ENCODE measurements at places on chromosomes 4 and X. TPM values are rescaled to one million over a fixed set of nuclear protein-coding genes. Genes with fewer than 3 reads are reported as not detected.

Gene PNMA6A
- 0.29 TPM for total RNA-seq

Gene GAGE1
- total RNA-seq: not detected

Gene CXCL3
- total RNA-seq: 19.7 TPM

Gene ANXA10
- total RNA-seq: 5.9 TPM

Gene DCAF8L2
- not detected for total RNA-seq

Gene BANK1
- total RNA-seq: 0.22 TPM

Gene PHOX2B
- not detected for total RNA-seq

Gene UGT2B15
- total RNA-seq: not detected

Gene EGF
- 0.22 TPM for total RNA-seq

Gene SPANXN3
- total RNA-seq: not detected

Gene ESX1
- not detected for total RNA-seq

Gene F8A1
- total RNA-seq: 5.3 TPM

Gene CLIC2
- total RNA-seq: 0.22 TPM
